ENCODE measurements at places on chromosomes 3 and 15.

DNA sequence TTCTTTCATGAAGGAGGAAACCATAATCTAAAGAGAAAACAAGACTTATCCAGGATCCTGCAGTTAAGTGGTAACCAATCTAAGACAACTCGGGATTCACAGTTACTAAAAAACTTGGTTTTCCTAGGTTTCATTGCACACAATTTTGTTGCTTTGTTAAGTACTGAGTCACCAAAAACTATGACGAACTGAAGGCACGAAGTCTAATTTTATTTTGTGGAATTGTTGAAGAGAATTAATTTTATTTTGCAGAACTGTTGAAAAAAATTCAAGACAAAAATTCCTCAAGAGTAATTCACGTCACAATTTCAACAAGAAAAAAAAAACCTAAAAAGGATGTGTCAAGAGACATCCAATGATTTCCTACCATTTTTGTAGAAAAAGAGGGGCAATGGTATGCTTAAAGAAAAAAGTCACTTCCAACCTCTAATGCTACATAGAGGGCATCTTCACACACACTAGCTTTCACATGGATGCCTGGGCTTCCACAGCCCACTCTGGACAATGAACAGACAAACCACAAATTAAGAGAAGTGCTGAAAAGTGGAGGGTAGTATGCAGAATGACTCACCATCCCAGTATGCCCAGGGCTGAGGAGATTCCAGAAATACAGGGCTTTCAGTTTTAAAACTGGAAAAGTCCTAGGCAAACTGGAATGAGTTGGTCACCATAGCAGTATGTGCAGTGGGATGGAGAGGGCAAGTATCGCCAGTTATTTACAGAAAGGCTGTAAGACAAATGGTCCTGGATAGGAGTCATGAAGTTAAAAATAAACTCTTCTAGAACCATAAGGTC lies 29.2 kb downstream of the PLOD2 start:
- DNase-seq: peak; percentile 82

- no peak for DNase-seq
These were observed 89.3 kb downstream of the CHD2 start for GRCh38 chr15:92989470-92989869.

GRCh38 chr15:28919201-28919635 lies 33.4 kb downstream of the APBA2 start:
- DNase-seq: no peak

DNA sequence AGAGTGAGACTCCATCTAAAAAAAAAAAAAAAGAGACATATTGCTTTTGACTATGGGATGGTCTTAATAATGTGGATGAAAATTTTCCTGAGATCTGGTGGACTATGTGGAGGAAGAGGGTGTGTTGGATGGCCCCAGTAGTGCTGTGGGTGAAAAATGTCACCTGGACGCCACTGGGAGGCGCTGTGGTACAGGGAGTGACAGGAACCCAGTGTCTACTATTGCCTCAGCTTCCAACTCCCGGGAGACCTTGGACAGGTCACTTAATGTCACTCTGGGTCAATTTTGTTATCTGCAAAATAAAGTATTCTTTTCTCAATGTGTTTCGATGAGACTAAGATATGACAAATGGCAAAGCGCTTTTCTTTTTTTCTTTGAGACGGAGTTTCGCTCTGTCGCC lies 27.7 kb upstream of the DCP1A start:
- DNase-seq: peak; percentile 50

- DNase-seq: no peak
These were observed 89.3 kb upstream of the DGKG start for GRCh38 chr3:186451371-186451770.

- peak; percentile 36 for DNase-seq
These were observed 8.0 kb downstream of the MAP2K5 start for GRCh38 chr15:67550522-67550921.

DNA sequence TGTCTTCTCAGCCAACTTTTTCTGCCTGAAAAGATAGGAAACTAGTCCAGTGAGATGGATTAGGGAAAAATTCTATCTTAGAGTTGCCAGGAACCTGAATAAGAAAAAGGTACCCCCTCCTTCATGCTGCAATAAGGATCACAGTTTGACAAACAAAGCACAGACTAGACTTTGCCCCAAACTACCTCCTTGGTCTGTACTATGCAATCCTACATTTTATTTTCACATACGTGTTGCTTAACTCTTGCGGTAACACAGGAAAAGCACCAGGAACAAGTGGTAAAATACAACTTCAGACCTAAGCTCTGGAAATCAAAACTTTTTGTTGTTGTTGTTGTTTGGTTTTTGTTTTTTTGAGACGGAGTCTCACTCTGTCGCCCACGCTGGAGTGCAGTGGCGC lies 11.3 kb upstream of the IL12A start:
- DNase-seq: no peak

DNA sequence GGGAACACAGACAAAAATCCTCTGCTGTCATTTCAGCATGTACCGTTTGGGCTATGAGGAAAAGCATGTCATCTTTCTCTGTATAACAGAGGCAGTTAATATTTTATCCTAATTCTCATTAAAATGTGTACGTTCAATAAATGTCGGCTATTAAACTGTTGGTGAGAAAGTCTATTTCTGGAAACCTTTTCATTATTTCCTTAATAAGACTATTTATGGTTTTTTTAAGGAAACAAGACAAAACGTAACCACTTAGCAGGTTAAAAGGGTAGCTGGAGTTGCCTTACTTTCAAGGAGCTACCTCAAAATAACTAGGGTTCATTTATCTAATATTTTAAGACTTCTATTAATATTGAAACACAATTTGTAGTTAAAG lies 1.8 kb upstream of the STT3B start:
- no peak for DNase-seq

GRCh38 chr15:90836296-90836871 lies 32.0 kb upstream of the FURIN start:
- DNase-seq: peak; percentile 70

DNA sequence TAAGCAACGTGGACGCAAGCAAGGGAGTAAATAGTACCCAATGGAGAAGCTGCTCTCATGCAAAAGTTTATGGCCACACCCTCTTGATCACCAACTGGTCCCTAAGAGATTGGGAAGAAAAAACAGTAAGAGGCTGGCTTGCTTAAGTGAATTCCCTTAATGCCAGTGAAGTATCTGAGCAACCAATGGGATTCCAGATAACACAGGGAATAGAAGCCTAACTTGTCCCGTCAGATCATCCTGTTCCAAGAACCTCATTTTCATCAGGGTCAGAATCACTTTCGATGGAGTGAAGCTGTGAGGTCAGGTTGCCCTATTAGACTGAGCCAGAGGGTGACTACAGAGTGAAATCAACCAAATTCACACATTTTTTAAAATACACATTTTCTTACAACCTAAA lies 104.3 kb downstream of the CD47 start:
- DNase-seq: no peak

GRCh38 chr3:173567997-173568396 lies 170.5 kb downstream of the NLGN1 start:
- no peak for DNase-seq

DNA sequence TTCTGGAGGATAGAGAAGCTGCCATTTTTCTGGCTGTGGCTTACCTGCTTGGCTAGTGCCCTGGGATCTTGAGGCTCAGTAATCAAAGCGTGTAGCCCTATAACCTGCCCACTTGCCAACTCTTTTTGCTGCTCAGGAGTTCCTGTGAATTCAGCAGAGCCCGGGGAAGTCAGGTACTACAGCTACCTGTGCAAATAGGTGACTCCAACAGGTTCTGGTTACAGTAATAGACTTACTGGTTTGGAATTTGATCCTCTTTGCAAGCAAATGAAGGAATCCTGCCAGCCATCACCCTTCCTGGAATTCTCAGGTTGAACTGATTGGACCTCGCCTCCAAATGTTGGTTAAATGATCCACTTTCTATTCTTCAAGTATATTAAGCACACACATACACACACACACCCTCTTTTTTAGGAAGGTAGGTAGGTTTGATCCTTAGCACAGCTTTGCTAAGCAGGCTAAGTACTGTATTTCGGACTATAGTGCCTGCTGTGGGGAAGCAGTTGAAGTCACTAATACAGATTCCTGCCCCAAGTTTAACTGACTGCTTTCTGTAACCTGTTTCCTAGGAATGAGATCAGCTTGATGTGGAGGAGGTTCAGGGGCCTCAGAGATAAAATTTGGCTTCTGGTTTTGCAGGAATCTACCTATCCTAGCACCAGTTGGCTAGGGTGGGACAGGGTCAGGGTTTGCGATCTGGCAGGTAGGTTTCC lies 2.3 kb downstream of the PPCDC start:
- DNase-seq: no peak

- DNase-seq: no peak
These were observed 7.0 kb upstream of the NR2F2 start for GRCh38 chr15:96323319-96324145.

DNA sequence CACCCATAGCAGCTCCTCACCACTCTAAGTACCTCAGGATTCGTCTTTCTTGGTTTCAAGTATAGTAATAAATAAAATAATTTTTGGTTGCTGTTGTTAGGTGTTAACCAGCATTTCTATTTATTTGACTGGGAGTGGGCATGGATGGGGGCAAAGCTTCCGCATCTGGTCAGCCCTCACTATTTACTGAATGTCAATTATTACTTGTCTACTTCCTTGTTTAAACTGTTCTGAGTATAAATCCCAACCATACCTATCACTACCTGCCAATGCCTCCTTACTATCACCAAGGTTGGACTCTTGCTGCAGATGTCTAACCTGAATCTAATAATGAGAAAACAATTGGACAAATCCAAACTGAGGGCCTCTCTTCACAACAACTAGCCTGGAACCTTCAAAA lies 41.9 kb upstream of the GK5 start:
- DNase-seq: no peak

DNA sequence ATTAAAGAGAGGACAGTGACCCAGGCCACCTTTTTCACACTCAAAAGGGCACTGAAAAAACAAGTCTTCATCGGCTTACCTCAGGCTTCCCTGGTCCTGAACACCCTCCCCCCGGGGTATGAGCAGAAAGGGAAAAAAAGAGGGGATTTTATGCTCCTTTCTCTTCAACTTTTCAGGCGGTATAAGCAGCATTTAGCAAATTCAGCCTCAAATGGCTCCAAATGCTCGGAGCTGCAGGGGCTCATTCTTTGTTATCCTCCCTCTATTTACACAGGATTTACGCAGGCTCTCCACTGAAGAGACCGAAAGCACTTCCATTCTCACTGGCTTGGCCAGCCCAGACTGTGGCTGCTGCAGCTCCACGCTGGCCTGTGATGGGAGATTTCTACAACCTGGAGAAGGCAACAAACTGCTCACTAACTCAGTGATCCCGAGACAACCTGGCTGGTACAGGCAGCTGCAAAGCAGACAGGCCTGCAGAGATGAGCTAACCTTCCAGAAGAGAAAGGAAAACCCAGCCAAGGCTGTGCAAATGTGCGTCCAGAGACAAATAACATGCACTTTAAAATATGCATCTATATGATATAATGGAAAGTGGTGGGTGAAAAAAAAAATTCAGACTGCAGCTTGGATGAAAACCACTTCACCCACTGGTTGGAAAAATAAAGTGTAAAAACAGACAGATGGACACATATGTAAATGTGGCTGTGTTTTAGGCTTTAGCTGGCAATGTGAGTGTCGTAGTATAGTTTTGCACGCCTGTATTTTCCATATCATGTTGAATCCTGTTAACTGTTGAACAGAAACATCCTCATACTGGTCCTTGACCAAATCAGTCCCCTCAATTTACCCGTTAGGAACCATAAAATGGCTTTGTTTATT lies 54.2 kb downstream of the MEIS2 start:
- DNase-seq: no peak

DNA sequence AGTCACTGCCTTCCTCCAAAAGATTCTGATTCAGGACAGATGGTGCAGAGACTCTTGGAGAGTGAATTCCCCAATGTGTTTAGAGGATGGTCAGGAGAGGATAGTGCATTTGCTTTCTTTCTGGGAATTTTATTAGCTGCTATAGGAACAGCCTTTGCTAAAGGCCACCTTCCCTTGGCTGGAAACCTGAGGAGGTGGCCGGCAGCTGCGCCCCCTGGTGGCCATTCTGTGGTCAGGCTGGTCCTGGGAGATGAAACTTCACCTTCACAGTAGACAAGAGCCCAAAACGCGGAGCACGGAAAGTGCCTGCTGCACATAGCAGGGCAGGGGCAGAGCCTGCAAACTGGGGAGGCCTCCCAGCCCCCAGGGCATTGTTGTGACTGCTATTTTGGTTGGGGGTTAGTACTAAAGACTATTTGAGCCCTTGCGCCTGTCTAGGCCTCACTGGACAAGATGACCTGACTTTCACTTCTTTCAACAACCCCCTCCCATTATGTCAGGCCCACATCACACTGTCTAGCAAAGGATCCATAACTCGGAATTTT lies 34.3 kb downstream of the SEC22C start:
- peak; percentile 78 for DNase-seq

DNA sequence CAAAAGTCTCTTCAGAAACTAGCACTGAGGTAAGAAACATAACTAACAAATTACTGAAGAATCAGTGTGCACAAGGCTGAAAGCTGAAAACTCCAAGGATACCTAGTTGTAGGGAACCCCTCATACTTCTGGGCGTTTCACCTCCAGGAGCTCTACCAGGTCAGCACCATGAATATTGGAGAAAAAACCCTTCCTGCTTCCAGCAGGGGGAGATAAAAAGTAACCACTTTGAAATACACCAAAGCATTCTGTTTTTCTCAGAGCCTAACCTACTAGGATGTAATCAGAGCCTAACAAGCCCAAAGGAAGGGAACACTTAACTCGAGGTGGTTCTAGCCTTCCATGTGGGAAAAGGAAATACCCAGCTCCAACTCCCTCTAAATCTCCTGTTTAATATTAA lies 175.8 kb upstream of the MME start:
- DNase-seq: no peak

DNA sequence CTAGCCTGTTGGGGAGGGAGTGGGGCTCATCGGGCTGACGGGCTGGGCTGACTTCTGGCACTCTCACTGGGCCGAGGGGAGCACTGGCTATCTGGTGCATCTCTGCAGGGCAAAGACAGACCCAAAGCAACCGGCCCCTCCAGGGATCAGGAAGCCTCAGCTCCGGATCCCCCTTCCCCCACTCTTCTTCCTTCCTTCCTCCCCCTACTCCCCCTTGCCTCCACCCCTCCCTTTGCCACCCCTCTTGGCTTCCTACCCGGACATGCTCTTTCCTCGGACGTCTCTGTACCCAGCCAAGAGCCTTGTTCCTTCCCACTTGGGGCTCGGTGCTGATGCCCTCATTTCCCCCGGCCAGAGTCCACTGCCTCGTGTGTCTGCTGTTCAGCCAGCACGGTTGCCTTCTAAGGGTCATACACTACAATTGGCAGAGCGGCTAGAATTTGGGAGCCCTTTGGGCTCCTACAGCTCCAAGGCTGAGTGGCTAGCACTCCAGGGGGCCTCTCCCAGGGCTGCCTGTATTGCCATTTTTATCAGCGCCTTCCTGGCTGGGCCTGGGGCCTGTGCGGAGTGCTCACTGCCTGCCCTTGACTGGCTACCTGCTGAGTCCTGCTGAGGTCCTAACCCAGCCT lies 10.9 kb downstream of the SEMA3F start:
- DNase-seq: no peak

- DNase-seq: no peak
These were observed 28.1 kb upstream of the ELP6 start for GRCh38 chr3:47541583-47542108.

GRCh38 chr3:169659820-169660674 lies 3.5 kb downstream of the MECOM start:
- DNase-seq: no peak

- DNase-seq: no peak
These were observed 5.9 kb downstream of the CPEB1 start for GRCh38 chr15:82641129-82641798.
